ENCODE measurements at places on chromosomes 7 and 10.

DNA sequence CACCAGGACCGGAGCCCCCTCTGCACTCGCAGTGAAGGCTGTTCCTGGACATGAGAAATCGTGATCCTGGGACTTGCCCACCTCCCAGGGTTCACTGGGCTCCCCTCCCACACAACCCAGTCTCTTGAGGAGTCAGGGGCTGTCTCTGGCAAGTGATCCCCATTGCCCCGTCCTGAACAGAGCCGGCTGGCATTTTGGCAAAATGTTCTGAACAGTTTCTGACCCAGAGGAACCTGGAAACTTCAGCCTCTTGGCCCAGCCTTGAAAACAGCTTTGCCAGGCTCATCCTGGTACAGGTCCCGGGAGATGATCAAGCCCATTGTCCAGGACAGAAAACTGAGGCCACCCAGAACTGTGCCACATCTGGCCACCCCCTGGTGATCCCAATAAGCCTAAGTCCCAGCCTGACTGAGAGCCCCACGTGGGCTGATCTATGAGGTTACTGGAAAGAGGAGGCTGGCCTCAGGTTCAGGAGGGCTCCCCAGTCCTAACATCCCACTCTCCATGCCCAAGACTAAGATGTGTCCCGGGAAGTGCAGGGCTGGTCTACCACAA lies 115.7 kb downstream of the OAT start:
- H3K4me3 ChIP-seq = no peak overlapping the region
- no peak for DNase-seq
- no peaks in the 10 kb centered on the region for H3K27me3 ChIP-seq
- no peak overlapping the region for H3K27ac ChIP-seq
- H3K4me1 ChIP-seq = peaks cover 6% of the 10 kb centered on the region

DNA sequence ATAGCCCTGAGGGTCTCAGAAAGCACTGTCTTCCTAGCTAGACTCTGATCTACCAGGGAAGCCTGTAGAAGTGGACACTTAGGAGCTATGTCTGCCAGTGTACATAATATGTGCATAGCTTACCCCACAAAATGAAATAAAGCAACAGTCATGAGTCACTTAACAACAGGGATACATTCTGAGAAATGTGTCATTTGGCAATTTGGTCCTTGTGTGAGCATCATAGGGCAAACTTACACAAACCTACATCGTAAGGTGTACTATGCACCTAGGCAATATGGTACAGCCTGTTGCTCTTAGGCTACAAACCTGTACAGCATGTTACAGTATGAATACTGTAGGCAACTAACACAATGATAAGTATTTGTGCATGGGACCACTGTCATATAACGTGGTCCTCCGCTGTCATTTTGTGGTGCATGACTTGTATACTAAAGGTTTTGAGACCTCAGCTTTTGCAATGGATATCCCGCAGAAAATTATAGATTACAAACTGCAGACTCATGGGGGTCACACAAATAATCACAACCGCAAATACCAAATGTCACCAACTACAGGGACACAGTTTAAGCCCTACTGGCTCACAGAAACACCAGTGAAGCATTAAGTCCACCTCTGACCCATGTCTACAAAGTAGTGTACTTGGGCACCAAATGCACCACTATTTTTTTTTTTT lies 1.7 kb downstream of the URGCP start:
- peak overlapping the region; percentile 82 for H3K4me3 ChIP-seq
- DNase-seq = no peak
- H3K27me3 ChIP-seq = no peaks in the 10 kb centered on the region
- no peak overlapping the region for H3K27ac ChIP-seq
- no peaks in the 10 kb centered on the region for H3K36me3 ChIP-seq

DNA sequence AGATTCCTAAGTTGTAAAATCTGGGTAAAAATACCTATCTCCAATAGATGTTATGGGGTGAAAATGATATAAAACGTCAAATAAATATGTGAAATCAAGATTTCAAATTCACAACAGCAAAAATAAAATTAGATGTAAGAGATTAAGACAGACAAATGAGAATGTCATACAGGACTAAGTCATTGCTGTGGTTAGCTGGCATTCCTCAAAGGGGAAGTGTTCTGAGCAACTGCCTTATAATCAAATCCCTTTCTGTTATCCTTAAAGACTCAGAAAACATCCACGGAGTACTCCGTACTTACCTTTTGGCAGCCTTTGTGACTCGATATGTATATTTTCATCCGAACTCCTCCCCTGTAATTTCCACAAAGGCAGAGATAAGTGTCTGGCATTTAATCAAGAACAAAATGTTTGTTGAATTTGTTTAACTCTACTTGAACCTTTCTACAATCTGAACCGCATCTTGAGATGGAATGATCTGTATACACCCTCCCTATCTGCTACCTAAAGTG lies 559.6 kb downstream of the GATA3 start:
- no peaks in the 10 kb centered on the region for H3K36me3 ChIP-seq
- no peak overlapping the region for H3K27ac ChIP-seq
- no peak for DNase-seq

DNA sequence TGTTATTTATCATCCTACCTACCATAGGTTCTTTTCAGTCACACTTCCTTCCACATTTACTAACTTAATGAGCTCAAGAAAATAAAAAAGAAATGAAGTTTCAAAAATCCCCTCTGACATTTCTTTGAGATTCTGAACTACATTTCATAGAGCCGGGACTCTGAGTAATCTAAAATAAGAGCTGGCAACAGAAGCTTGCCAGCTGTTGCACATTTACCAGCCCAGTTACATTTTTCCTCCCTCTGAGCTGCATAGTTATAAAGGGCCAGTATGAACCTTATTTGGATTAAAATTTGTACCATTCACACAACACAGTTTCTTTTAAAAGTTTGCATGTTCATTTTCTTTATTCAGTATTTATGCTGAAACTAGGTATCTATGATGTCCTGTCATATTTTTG lies 119.5 kb upstream of the CAV2 start:
- H3K36me3 ChIP-seq = no peaks in the 10 kb centered on the region
- DNase-seq = no peak
- no peaks in the 10 kb centered on the region for H3K27me3 ChIP-seq
- no peak overlapping the region for H3K4me3 ChIP-seq
- H3K4me1 ChIP-seq = no peaks in the 10 kb centered on the region

- peaks cover 31% of the 10 kb centered on the region for H3K4me1 ChIP-seq
- no peak overlapping the region for H3K4me3 ChIP-seq
- no peaks in the 10 kb centered on the region for H3K36me3 ChIP-seq
- no peaks in the 10 kb centered on the region for H3K27me3 ChIP-seq
- no peak overlapping the region for H3K27ac ChIP-seq
Measured at GRCh38 chr10:22314852-22315251, 1.3 kb upstream of the COMMD3 start.

DNA sequence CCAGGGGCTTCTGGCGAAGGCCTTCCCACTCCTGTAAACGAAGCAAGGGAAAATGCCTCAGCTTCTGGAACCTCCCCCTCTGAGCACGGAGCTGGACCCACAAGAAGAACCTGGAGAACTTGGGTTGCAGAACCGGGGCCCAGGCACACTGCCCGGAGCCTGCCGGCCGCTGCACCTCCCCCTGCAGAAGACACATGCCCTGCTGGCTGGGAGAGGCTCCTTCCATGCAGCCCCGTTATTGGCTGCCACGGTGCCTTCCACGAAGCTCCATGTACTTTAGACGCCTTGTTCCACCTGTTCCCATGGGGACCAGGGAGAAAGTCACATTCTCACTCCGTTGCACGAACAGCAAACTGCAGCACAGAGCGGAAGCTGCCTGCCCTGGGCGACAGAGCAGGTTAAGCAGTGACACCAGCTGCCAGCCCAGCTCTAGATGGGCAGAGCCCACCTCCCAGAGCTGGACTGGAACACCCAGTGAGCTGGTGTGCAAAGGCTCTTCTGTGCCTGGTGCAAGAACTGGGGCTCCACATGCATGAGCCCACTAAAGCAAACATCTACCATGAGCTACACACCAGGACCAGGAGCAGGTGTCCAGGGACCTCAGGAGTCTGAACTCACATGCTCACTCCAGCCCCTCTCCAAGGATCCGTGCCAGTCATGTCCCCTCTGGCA lies 70.1 kb downstream of the TNS3 start:
- H3K4me1 ChIP-seq = peaks cover 17% of the 10 kb centered on the region
- no peak for DNase-seq
- no peak overlapping the region for H3K27ac ChIP-seq
- H3K27me3 ChIP-seq = no peaks in the 10 kb centered on the region

DNA sequence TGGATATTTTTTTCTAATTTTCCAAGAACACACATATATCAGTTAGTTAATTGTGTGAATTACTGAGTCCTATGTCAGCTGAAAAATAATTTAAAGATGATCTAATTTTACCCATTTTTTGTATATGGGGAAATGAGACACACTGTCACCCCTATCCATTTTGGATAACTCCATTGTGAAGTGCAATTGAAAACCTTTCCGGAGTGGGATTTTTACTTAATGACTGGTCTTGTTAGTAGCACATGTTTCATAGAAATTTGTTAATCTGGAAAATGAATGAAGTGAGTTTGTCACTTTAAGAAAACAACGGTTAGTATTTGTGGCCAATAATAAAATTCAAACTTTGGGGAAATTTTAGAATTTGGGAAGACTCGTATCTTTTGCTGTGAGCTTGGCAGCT lies 2.0 kb downstream of the GARS1 start:
- peaks cover 25% of the 10 kb centered on the region for H3K36me3 ChIP-seq
- no peak for DNase-seq
- H3K27ac ChIP-seq = no peak overlapping the region
- H3K4me1 ChIP-seq = peaks cover 43% of the 10 kb centered on the region
- H3K4me3 ChIP-seq = peak overlapping the region; percentile 100
- no peaks in the 10 kb centered on the region for H3K27me3 ChIP-seq

- H3K4me3 ChIP-seq = no peak overlapping the region
- peaks cover 13% of the 10 kb centered on the region for H3K4me1 ChIP-seq
- peak; percentile 54 for DNase-seq
- H3K36me3 ChIP-seq = no peaks in the 10 kb centered on the region
- peaks cover 37% of the 10 kb centered on the region for H3K27me3 ChIP-seq
Measured at GRCh38 chr10:123585477-123586445, 80.4 kb upstream of the GPR26 start.

DNA sequence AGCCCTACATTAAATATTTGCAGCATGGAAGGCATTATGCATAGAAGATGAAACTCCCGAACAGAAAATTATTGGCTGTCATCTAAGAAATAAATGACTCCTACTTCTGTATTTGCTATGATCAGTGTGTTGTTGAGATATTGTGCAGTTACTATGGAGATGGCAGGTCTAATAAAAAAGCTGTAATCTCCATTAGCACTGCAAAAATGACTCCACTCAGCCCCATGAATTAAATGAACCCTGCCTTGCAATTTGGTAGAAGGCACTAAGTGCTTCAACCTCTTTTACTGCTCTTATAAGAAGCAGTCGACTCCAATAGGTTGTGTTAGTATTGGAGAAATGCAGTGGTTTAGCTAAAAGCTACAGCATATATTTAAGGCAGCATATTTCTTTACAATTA lies 290.0 kb upstream of the PHYHIPL start:
- H3K27me3 ChIP-seq = no peaks in the 10 kb centered on the region
- H3K4me1 ChIP-seq = no peaks in the 10 kb centered on the region

GRCh38 chr10:107813451-107814162 lies 649.1 kb upstream of the SORCS1 start:
- no peaks in the 10 kb centered on the region for H3K36me3 ChIP-seq
- no peak for DNase-seq
- H3K27ac ChIP-seq = no peak overlapping the region
- H3K4me1 ChIP-seq = no peaks in the 10 kb centered on the region
- H3K27me3 ChIP-seq = no peaks in the 10 kb centered on the region

GRCh38 chr7:64947252-64948000 lies 43.4 kb downstream of the ZNF117 start:
- peaks cover 3% of the 10 kb centered on the region for H3K27me3 ChIP-seq
- H3K36me3 ChIP-seq = no peaks in the 10 kb centered on the region
- peak overlapping the region; percentile 73 for H3K27ac ChIP-seq
- H3K4me3 ChIP-seq = peak overlapping the region; percentile 57
- peaks cover 38% of the 10 kb centered on the region for H3K4me1 ChIP-seq
- DNase-seq = no peak

- DNase-seq = no peak
- H3K36me3 ChIP-seq = peaks cover 27% of the 10 kb centered on the region
- H3K4me1 ChIP-seq = peaks cover 45% of the 10 kb centered on the region
Measured at GRCh38 chr10:44990965-44991364, 9.8 kb upstream of the ZNF22 start.

DNA sequence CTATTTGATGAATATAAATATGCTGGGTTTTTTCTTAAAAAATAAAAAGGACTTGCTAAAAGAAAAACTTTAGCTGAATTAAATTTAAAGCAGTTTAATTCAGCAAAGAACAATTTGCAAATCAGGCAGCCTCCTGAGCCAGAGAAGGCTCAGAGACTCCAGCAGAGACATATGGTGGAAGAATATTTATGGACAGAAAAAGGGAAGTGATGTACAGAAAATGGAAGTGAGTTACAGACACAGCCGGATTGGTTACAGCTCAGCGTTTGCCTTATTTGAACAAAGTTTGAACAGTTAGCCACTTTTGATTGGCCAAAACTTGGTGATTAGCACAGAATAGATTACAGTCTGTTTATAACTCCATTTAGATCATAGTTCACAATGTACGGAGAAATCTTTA lies 110.3 kb downstream of the GAD2 start:
- no peaks in the 10 kb centered on the region for H3K4me1 ChIP-seq
- no peaks in the 10 kb centered on the region for H3K36me3 ChIP-seq
- DNase-seq = no peak
- H3K27me3 ChIP-seq = no peaks in the 10 kb centered on the region

DNA sequence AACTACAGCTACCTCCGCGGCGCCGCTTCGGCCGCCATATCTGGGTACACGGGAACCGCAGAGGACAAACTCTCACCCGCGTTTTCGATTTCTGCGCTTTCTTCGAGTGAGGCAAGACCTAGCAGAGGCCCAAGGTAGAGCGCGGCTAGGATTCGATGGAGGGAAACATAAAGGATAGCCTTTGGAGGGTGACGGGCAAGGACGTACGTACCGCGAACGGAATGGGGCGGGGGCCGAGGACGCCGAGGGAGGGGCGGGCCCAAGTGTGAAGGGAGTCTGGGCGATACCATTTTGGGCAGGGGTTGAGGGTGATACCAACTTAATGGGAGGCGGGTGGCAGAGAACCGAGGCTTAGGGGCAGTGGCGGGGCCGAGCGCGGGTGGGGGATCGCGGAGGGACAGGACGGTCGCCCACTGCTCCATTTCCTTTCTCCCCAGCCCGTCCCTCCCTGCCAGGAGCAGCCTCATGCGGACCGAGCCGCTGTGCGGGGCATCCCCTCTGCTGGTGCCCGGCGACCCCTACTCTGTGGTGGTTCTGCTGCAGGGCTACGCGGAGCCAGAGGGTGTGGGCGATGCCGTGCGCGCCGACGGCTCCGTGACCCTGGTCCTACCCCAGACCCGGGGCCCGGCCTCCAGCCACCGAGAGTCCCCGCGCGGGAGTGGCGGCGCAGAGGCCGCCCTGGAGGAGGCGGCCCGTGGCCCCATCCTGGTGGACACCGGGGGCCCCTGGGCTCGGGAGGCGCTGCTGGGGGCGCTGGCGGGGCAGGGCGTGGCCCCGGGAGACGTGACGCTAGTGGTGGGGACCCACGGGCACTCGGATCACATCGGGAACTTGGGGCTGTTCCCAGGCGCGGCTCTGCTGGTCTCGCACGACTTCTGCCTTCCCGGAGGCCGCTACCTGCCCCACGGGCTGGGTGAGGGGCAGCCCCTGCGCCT lies at the start of gene MBLAC1:
MBLAC1 (plus strand) TSS at position 37 of the 935 bp plus-strand sequence; CDS start at position 466, 429 bp downstream.
- peaks cover 42% of the 10 kb centered on the region for H3K4me1 ChIP-seq
- no peaks in the 10 kb centered on the region for H3K27me3 ChIP-seq
